ENCODE measurements at places on chromosomes 5 and 9.

- DNase-seq: no peak
These were observed 233.6 kb upstream of the SLC24A2 start for GRCh38 chr9:20022410-20022809.

- DNase-seq: no peak
These were observed 24.9 kb upstream of the PTGES start for GRCh38 chr9:129777769-129778130.

GRCh38 chr5:114957384-114957783 is 212.3 kb downstream of the TRIM36 start:
- no peak for DNase-seq

DNA sequence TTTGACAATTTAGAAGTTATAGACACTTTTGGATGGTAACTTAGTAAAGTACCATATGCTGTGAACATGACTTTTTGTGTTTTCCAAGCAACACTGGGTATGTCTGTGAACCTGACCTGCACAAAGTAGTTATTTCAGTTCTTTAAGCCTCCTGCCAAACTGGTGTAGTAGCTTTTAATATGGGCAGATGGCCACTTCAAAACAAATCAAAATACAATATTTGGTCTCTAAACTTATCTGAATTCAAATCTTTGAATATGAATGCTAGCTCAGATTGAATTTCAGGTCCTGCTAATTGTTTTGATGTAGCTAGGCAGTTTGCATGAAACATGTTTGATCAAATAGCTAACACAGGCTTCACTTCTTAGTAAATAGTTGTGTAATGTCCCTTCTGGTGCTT is 1176.7 kb upstream of the CDH9 start:
- DNase-seq: no peak

- no peak for DNase-seq
These were observed 7.0 kb upstream of the UGT3A2 start for GRCh38 chr5:36073595-36074216.

DNA sequence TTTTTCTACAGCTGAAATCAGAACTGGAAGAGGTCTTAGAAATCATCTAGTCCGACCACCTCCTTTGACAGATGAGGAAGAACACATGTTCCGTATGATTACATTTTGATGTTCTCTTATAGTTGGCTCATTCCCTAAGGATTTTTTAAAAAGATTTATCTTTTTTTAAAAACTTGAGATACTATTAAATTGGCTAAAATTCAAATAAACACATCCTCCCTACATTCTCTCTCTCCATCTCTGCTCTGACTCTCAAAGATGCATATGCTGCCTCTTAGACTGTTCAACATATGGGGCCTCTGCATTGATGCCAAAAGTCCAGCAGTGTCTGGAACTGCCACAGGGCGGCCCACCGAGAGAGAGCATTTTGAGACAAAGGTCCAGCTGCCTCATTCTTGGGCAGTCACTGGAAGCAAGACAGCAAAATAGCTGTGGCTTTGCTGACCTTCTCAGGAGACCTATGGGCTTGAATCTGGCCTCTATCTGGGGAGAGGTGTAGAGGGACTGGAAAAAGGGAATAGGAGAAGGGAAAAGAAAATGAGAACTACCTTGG is 12.8 kb upstream of the TSSK1B start:
- no peak for DNase-seq

DNA sequence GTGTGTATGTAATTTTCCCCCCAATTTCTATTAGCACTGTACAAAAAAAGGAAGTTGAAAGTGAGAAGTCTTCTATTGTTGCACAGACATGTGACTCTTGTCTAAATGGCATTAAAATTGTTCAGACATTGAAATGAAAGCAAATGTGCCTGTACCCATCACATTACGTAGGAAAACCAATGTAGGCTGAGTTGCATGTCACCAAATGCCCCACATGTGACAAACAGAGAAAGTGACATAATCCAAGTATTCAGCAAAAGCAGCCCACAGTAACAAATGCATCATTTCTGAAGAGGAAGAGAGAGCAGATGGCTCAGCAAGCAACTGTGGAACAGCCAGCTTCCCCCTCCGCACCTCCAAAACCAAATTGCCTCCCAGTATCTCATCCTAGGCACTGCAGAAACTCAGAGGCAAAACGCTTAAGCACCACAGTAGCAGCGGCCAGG is 161.5 kb upstream of the NR4A3 start:
- no peak for DNase-seq

- no peak for DNase-seq
These were observed 845 bp downstream of the ADGRD2 start for GRCh38 chr9:124450931-124451661.

DNA sequence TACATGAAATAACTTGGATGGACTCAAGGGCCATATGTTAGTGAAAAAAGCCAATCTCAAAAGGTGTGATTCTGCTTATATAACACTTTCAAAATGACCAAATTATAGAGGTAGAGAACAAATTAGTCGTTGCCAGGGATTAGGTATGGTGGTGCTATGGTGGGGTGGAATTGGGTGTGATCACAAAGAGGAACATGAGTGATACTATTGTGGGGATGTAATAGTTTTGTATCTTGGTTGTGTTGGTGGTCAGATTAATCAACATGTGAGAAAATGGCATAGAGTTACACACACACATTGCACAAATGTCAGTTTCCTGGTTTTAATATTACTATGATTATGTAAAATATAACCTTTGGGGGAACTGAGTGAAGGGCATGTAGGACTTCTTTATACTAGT is 31.9 kb downstream of the CAMK4 start:
- no peak for DNase-seq

GRCh38 chr9:107713470-107713869 is 223.9 kb upstream of the KLF4 start:
- no peak for DNase-seq

DNA sequence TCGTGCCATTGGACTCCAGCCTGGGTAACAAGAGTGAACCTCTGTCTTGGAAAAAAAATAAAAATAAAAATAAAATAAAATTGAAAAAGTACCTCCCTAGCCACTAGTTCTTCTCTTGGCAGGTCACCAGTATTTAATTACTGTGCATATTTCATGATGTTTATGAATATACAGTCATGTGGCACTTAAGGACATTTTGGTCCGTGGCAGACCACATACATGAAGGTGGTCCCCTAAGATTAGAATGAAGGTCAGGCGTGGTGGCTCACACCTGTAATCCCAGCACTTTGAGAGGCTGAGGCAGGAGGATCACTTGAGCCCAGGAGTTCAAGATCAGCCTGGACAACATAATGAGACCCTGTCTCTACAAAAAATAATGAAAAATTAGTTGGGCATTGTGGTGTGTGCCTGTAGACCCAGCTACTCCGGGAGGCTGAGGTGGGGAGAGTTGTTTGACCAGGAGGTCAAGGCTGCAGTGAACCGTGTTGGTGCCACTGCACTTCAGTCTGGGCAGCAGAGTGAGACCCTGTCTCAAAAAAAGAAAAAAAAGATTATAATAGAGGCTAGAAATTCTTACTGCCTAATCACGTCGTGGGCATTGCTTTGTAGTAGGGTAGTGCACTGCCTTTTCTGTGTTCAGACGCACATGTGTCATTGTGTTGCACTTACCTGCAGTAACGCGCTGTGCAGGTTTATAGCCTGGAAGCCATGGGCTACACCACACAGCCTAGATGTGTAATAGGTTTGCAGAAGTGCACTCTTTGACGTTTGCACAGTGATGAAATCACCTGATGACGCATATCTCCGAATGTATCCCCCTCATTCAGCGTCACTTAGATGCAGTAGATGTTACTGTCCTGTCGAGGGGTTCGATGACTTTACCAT is 12.8 kb downstream of the EHMT1 start:
- no peak for DNase-seq

DNA sequence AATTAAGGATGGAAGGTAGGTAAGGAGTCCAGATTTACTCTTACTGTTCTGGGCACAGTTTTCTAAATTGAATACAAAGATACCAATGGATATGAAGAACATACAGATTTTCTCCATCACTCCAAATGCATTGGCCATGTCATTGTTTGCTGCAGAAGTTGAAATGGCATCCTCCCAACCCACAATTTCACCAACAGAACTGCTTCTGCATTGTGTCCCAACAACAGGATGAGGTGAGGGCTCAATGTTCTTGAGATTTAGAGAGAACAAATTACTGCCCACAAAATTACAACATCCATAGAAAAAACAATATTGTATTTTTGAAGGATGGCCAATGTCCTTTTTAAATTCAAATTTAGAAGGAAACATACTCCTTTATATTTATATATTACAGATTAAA is 88.9 kb downstream of the NUDT12 start:
- DNase-seq: no peak
